ENCODE measurements at places on chromosomes 3 and 15. TPM values are rescaled to one million over a fixed set of nuclear protein-coding genes. Genes with fewer than 3 reads are reported as not detected.

DNA sequence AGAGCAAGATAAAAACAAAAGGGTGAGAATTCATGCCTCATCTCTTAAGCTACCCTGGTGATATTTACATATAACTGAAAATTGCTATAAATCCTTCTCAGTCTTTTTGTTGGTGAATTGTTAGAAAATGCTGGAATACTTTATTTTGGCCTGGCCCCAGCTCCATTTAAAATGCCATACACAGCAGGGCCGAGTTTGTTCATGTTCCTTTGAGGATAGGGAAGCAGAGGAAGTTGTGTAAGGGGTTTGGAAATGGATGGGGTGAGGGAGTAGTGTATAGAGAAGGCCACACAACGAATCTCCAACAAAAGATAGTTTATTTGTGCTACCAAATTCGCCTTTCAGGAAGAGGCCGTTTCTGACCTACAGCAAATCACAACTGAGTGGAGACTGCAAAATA lies 78.6 kb upstream of the ADAMTS9 start:
- peak; percentile 11 for DNase-seq

DNA sequence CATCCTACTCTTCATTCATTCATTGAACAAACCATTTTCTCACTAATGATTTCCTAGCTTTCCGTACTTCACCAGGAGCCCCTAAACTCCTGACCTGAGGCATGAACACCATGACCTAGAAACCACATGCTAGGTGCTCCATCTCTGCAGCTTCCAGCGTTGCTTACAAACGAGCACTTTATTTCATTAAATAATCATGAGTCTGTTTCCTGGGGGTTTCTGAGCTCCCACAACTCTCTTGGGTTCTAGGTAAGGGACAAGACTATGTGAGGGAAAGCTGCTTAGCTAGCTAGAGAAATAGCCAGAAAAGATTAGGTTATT lies 1.3 kb downstream of the MAP2K1 start:
- no peak for DNase-seq

GRCh38 chr3:123344175-123344906 lies 104.5 kb downstream of the ADCY5 start:
- DNase-seq, result peak; percentile 6

Gene ZNF280D
- 9.6 TPM for polyA plus RNA-seq

Gene TAGLN3
- not detected for polyA plus RNA-seq

Data from endothelial cell of umbilical vein (primary cell).